ENCODE measurements at places on chromosomes 4 and X.

DNA sequence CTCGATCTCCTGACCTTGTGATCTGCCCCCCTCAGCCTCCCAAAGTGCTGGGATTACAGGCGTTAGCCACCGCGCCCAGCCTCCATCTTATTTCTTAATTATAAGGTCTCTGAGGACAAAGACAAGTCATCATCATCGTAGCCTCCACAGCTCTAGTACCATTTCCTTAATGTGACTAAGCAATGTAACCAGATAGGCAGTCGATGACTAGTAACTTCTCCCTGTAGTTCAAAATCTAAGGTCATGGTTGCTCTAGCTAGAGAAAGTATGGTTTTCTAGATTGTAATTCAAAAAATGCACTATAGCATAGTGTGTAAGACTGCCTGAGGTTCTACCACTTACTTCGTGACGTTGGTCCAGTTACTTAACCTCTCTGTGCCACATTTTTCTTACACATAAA, 6.9 kb downstream of the SLC39A8 start:
- DNase-seq = no peak

- DNase-seq = no peak
Observed at GRCh38 chr4:77286906-77287305, 129.9 kb downstream of the CCNG2 start.

DNA sequence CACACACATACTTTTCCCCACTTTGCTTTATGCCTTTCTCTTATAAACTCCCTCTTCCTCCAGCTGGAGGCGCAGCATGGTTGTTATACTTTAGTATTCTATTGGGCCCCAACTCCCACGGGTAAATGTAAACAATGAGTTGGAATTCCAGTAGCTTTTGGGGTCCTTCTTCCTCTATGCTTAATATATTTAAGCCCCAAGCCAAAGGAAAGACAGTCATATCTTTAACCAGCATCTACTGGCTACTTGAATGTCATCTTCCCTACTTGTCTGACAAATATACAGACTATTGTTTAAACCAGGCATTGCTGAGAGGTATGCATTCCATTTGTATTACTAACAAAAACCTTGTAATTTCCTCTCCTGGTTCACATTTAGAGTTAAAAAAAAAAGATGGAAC, 72.9 kb downstream of the WDR19 start:
- peak; percentile 42 for DNase-seq

DNA sequence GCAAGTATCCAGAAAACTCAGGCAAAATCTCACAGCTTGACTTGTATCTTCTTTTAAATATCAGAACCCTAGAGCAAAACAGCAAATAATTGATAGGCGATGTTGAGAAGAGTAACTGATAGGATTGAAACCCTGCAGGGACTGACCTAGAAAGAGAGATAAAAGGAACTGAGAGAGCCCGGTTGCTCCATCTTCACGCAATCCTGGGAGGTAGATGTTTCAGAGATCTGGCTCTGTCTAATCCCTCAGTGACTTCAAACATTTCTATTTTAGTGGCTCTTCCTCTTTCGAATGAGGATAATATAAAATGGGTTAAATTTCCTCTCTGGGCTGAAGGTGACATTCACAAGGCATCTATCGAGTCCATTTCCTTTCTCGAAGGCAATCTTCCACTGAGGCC, 39.3 kb upstream of the RPL34 start:
- DNase-seq = no peak

- no peak for DNase-seq
Observed at GRCh38 chr4:183527326-183527725, 22.5 kb downstream of the ING2 start.

DNA sequence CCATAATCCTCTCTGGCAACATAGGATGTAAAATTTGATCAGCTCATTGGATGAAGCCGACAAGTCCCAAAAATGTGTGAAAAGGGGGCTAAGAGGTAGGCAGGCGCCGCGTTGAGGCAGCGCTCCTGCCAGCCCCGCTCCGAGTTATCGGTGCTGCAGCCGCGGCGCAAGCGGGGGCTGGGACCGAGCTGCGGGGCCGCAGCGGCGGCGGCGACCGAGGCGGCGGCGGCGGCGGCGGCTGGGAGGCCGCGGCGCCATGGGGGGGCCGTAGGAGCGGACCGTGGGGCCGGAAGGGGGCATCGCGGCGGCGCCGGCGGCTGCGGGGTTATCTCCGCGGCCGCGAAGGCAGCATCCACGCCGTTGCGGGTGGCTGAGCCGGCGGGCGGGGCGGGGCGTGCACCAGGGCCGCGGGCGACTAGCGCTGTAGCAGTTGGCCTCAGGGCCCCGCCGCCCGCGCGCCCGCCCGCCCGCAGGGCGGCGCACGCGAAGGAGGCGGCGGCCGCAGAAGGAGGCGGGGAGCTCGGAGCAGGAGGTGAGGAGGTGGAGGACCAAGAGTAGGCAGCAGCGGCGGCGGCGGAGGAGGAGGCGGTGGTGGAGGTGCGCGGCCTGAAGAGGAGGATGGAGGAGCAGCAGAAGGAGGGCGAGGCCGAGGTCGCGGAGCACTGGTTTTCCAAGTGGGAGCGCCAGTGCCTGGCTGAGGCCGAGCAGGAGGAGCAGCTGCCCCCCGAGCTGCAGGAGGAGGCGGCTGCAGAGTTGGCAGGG, 126.0 kb upstream of the CXorf66 start:
- peak; percentile 50 for DNase-seq

- no peak for DNase-seq
Observed at GRCh38 chr4:99025506-99025905, 30.0 kb downstream of the METAP1 start.

GRCh38 chr4:20831746-20832145, 131.5 kb downstream of the PACRGL start:
- no peak for DNase-seq

DNA sequence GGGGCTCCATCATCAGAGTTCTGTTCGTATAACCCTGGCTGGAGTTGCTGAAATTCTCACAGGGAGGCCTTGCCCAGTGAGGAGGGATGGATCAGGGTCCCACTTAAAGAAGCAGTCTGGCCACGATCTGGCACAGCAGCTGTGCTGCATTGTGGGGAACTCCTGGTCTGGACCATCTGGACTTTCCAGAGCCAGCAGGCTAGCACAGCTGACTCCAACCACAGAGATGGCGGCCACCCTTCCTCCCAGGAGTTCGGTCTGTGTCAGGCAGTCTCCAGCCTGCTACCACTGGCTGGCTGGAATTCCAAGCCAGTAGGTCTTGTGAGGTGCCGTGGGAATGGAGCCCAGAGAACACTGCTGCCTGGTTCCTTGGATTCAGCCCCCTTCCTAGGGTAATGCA, 62.0 kb downstream of the SLAIN2 start:
- DNase-seq = no peak

GRCh38 chrX:102599951-102600579, 750 bp downstream of the ARMCX5 start:
- DNase-seq = peak; percentile 1

GRCh38 chr4:7850489-7850888, 89.2 kb downstream of the AFAP1 start:
- DNase-seq = no peak

- no peak for DNase-seq
Observed at GRCh38 chrX:15781961-15782699, 8.2 kb upstream of the ZRSR2 start.

DNA sequence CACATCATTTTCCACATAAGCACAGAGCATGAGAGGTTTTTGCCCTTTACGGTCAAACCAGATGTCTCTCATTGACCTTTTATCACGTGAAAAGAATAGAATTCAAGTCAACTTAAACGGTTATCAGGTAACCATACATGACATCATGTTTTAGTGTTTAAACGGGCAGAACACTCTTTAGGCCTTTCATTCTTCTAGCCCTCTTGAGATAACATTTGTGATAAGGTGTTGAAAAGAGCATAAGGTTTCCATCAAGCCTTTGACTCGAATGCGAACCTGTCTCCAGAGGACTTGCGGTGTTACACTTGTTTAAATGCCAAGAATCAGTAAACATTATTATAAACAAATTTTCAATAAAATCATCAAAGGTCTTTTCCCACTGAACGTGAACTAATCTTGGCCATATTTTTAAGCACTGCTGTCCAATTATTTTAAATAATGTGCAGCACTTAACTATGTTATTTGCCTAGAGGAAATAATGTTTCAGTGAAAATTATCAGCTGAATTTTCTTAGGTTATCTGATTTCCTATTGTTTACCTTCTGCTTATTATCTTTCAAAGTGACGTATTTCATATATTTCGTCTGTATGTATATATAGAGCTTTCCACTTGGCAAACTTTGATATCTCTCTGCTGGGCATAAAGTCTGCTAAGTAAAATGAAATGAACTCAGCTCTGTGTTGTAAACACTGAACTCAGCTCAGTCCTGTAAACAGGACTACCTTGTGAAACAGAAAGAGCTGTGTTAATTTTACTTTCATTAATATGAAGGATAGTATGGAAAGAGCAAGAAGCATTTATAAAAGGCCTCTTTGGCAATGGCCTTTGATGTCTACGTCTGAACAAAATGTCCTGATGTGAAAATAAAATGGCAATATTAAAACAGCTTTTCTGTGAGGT, 33.3 kb downstream of the TENM3 start:
- DNase-seq = no peak

- no peak for DNase-seq
Observed at GRCh38 chr4:73585345-73585744, 34.9 kb downstream of the RASSF6 start.

DNA sequence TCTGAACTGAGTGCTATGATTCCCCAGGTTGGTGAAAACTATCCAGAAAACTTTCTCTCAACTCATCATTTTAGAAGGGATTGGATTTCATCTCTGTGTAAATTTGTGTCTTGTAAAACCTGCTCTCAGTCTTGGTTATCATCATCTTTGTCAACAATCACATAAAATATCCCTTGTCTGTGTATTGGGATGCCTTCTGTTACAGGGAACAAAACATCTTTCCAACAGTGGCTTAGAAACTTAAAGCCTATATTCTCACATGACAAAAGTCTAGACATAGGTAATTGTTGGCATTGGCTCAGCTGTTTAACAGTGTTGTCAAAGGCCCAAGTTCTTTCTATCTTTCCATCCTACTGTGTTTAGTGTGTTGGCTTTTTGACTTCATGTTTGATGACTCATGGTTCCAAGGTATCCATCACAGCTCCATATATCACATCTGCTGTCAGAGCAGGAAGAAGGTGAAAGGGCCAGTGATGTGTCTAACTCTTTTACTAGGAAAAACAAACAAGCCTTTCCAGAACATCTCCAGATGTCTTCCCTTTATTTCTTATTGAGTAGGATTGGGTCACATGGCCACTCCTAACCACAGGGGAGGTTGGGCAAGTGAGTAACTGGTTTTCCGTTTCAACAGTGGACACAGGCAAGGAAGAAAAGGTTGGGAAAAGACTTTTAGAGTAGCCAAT, 65.0 kb downstream of the PHEX start:
- peak; percentile 61 for DNase-seq

DNA sequence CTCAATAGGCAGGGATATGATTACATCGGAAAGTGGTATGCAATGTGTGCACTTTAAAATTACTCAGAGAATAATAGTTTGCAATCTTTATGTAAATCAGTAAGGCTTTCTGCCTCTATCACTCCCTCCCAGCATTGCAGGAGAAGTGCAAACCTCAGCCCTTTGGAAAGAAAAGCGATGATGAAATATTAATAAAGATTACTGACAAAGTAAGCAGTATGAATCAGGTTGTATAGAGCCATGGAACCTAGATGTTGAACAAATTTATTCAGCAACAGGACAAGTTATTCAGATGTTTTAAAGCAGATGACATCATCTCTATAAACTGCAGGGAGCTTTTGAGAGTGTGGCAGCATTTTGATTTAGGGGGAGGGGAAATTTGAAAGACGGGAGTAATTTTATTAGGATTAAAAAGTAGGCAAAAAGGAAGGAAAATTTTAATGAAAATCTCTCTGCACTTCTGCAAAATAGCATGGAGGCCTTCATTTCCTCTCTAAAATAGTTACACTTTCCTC, 631.7 kb upstream of the GRIA3 start:
- DNase-seq = no peak

- no peak for DNase-seq
Observed at GRCh38 chrX:80014141-80014940, at the start of gene TBX22. TBX22 (plus strand) TSS chrX:80014753; CDS start chrX:80022270, 7,517 bp downstream.

DNA sequence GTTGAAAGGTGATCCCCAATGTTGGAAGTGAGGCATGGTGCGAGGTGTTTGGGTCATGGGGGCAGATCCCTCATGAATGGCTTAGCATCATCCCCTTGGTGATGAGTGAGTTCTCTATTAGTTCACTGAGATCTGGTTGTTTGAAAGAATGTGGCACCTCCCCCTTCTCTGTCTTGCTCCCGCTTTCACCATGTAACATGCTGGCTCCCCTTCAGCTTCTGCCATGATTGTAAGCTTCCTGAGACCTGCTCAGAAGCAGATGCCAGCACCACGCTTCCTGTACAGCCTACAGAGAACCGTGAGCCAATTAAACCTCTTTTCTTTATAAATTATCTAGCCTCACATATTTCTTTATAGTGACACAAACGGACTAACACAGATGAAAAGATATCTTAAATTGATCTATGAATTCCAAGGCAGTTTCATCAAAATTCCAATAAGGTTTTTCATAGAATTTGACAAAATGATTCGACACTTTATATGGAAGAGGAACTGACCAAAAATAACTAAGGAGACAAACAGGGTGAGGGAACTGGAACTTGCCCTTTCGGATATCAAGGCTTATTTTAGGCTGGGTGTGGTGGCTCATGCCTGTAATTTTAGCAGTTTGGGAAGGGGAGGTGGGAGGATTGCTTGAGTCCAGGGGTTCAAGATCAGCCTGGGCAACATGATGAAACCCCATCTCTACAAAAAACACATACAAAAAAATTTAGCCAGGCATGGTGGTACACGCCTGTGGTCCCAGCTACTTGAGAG, 56.9 kb upstream of the OGT start:
- no peak for DNase-seq

- DNase-seq = peak; percentile 69
Observed at GRCh38 chrX:34656842-34657725, at the start of gene TMEM47. TMEM47 (minus strand) TSS chrX:34657285; CDS start chrX:34657029, 256 bp downstream.

DNA sequence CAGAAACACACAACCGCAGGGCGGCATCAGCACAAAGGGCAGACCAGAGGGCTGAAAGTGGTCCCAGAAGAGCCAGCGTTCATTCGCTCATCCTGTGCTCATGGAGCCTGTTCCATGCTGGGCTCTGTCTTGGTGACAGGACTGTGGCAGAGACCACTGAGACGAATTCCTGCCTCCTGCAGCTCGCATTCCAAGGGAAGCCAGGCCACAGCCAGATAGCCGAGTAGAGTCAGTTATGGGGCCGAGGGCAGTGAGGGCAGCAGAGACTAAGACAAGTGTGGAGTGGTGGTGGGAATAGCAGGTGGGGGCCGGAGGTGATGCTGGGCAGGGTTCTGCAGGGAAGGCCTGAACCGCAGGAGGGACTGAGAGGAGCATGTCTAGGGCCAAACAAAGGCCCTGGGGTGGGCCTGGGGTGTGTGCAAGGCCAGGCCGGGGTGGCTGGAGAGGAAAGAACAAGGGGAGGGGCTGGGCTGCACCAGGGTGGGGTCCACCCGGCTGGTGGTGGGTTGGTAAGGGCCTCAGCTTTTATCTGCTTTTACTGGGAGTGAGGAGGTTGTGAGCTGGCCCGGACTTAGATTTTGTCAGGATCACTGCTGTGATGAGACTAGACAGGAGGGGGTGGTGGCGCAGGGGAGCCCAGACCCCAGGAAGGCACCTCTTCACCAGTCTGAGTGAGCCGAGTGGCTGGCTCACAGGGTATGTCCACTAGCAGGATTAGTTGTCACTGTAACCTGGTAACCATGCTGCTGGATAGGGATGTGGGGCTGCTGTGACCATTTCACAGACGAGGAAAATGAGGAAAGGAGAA, 6.3 kb downstream of the PSAPL1 start:
- DNase-seq = no peak
